ENCODE measurements at places on chromosomes 16 and 17.
A peak's percentile ranks its signal among the peaks of the same experiment; 100 is the strongest.

DNA sequence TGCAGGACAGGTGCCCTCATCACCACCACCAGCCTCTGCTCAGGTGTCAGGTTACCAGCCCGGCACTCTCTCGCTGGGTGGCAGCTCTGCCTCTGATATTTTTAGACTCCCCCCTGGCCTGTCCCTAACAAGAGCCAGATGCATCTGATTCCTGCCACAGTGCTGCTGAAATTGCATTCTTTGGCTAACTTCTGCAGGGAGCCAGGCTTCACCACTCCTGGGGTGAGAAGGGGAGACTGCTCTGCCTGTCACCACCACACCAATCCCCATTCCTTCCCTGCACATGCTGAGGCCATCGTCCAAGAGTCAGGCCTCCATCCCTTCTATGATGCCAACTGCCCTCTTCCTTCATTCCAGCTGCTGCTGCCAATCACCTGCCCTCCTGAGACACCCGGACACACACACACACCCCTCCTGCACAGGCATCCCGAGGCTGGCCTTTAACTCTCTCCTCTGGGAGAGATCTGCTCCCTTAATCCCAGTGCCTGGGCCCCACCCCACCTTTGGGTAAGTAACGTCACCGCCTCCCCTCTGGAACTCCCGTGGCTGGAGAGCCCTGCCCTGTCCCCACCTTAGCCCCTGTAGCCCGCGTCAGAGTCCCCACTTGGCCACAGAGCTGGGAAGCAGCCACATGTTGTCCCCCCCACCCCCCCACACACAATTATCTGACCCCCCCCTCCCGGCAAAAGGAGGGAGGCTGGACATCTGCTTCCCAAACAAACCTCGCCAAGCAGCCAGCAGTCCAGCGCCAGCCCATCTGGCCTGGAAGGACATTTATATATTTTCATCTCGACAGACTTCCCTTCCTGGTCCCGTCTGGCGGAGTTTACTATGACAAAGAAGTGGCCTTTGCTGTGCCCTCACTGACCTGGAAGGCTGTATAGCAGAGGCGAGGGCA is 2.8 kb downstream of the EMP2 start:
- DNase-seq: no peak

DNA sequence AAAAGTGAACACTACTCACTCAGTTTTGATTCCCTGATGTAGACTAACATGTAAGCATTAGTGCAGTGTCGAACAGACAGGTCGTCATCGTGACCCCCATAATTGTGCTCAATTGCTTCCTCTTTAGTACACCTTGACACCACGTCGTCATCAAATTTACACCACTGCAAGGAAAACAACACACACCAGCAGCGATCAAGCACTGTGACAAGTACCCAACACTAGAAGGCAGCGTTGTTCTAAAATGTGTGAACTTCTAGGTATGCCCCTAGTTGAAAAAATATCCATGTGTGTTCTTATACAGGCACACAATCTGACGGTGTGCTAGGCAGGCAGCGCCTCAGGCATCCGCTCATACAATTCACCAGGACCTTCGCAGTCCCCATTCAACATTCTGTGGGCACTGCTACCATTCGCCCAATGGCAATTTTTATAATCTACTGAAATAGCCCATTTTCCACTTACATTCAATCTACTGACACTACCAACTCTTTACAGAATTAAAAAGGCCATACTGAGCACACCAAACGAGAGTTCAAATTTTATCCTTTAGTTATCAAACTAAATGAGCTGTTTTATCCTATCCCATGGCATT is 23.1 kb downstream of the LITAFD start:
- DNase-seq: peak; percentile 35

- peak; percentile 17 for DNase-seq
Observed at GRCh38 chr16:81718637-81719036, 60.5 kb upstream of the PLCG2 start.

GRCh38 chr16:77227745-77228144 is 28.5 kb downstream of the SYCE1L start:
- DNase-seq: no peak

Data from CD4-positive, alpha-beta T cell treated with Interleukin-10 for 1 hour (primary cell).